ENCODE measurements at places on chromosomes 3 and 15. TPM values are rescaled to one million over a fixed set of nuclear protein-coding genes. Genes with fewer than 3 reads are reported as not detected.
A peak's percentile ranks its signal among the peaks of the same experiment; 100 is the strongest.

RPP25 gene
- total RNA-seq = 28.6 TPM

SNTN gene
- 1.8 TPM for total RNA-seq

PTH1R gene
- 11.2 TPM for total RNA-seq

DNA sequence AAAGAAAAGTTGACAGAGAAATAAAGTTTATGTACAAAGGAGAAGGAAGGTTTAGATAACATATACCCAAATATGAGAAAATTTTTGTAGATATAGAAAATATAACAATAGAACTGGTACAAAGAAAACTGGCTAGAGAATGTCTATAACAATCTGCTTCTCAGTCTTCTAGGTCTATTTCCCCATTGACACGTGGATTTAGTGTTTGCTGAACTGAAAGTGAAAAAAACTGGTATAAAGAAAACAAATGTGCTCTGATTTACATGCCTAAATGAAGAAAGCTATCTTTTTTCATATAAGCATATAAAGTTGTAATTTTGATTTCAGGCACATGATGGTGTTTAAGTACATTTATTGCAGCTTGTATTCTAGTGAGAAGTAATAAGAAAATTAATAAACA is 9.8 kb downstream of the KCNMB2 start:
- no peak for DNase-seq

- no peak for DNase-seq
Observed at GRCh38 chr15:66598095-66598815, 32.5 kb upstream of the LCTL start.

DNA sequence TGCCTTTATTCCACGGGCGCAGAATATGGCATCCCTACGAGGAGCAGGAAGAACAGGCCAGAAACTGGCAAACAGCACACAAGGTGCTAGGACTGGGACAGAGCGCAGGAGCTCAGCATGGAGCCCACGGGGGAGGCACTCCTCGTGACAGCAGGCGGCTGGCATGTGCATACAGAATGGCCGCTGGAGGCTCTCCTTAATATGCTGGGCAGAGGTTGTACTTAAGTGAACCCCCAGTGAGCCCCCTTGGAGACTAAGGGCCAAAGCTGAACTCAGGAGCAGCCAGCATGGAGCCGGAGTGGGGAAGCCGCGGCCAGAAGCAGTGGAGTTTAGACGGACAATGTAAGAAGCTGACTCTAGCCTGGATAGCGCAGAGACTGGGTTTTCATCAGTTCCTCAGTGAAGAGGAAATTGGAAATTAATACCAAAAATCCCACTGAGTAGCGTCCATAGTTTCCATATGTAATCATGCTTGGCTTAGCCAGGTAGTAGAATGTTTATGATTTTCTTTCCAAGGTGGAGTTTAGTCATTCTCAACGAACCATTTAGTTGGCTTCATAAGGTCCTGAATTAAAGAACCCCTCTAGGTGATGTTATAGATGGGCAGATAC is 69.4 kb downstream of the EPHB3 start:
- DNase-seq = no peak

DNA sequence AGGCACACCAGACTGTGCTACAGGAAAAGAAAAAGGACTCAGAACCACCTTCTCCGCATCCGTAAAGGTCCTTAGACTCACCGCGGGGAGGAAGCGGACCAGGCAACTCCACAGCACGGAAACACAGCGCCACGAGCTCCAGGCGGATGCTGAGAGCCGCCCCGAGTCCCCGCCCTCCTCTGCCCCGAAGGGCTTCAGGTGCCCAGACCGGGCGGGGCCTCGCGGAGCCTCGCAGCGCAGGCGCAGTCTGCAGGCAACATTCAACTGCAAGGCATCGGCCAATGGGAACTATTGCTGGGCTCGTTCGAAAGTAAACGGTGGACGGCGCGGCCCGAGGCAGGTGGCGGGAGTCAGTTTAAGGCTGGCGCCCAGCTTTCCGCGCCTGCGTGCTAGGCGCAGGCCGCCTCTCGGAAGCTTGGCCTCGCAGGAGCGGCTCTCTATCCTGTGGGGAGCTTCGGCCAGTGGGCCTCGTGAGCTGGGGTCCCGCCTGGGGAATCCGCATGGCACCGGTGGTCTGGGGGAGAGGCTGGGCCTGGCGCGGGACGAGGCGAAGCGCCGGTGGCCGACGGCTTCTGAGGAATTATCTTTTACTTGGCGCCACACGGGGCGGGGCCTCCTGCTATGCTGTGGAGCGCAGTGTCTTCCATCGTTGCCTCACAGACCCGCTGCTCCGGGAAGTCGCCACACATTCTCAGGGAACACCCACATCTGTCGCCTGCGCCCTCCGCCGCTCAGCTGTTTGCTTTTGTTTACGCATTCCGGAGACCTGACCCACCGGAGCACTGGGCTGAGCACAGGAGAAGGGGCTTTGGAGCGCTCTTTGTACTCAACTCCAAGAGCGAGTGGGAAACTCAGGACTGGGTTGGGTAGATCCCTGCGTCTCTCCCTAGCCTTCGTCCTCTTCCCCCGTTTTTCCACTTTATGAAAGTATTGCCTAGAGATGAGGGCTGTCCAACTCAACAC is at the start of gene TRIM59:
TRIM59 (minus strand) TSS at position 151 of the 963 bp plus-strand sequence. CDS start 10,603 bp downstream, outside the sequence.
- DNase-seq = peak; percentile 81

GRCh38 chr3:73461547-73461946 is 163.2 kb downstream of the PDZRN3 start:
- DNase-seq = no peak

- no peak for DNase-seq
Observed at GRCh38 chr15:32844118-32844711, 126.4 kb downstream of the GREM1 start.

RIOX2 gene
- total RNA-seq = 26.8 TPM

DNA sequence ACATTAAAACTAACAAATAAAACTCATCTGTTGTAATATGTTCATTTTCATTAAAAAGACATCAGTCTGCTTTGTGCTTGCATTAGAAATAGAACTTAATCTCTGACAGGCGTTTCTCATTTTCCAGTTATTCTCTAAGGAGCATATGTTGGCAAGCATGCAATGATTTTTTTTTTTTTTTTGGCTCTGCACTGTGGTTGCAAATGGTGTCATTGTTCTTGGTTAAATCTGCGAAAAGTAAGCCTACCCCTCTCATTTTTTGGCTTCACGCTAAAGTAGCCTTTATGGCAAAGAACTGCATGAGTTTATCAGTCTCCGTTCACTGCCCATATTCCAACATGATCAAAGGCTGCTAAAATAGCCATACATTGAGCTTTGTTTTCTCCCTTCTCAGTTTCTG is 403.2 kb downstream of the MECOM start:
- no peak for DNase-seq

DNA sequence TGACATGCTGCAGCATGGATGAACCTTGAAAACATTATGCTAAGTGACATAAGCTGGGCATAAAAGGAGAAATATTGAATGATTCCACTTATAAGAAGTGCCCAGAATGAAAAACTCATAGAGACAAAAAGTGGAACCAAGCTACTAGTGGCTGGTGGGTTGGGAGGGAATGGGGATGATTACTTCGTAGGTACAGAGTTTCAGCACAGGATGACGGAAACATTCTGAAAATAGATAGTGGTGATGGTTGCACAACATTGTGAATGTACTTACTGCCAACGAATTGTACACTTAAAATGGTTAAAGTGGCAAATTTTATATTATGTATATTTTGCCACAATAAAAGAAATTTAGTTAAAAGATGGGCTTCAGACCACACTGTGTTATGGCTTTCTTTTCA is 93.6 kb downstream of the RPLP1 start:
- DNase-seq = no peak

ITIH1 gene
- total RNA-seq = not detected

DNA sequence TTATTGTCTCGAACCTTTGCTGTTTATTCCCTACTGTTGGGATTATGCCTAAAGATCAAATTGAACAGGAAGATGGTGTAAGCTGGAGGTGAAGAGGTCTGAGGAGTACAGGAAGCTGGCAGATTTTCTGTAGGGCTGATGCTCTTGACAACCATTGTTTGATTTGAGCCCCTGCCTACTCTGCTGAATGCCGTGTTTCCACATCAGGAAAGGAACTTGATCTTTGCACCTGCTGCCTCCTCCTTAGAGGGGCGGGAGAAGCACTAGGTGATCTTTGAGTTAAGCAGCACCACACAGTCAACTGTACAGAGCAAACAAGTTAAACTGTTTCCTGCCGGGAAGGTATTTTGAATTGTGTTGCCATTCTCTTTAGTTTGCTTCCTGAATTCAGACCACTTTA is 364.6 kb upstream of the EPHA6 start:
- DNase-seq = no peak

DNA sequence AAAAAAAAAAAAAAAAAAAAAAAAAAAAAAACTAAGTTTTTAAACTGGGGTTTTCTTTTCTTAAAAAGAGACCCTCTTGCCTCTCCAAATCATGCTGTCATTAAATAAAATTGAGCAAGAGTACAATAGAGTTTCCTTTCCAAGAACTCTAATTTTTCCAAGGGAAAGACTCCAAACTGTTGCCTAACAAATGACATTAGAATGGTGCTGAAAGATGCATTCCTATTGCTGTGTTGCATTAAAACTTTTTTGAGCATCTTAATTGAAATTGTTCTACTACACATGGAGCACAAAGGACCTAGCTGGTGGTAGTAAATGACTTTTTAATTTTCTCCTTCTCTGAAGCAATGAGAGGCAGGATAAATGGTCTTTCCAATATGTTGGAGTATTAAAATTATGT is 469.1 kb upstream of the ARHGEF26 start:
- no peak for DNase-seq

DNA sequence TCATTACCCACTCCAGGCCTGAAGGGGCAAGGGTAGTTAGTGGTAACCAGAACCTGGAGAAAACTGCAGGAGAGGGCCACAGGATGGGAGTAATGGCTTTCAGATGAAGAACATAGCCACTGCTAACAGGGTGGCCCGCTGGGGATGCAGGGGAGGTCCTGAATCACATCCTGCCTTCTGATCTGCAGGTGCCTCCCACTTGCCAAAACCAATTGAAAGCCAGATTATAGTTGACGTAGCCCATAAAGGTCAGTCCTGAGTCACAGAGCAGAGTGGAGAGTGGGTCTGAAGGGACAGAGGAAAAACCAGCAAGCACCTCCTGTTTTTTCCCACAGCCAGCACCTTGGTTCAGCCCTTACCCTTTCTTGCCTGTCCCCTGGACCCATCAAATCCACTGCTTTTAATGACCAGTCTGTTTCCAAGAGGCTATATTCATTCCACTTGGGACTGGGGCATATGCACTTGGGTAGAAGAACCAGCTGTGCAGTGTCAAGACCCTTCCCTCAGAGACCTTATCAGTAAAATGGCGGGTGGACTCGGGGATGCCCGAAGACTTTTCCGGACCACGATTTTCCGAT is 646 bp upstream of the SLC35G2 start:
- DNase-seq = peak; percentile 12

DNA sequence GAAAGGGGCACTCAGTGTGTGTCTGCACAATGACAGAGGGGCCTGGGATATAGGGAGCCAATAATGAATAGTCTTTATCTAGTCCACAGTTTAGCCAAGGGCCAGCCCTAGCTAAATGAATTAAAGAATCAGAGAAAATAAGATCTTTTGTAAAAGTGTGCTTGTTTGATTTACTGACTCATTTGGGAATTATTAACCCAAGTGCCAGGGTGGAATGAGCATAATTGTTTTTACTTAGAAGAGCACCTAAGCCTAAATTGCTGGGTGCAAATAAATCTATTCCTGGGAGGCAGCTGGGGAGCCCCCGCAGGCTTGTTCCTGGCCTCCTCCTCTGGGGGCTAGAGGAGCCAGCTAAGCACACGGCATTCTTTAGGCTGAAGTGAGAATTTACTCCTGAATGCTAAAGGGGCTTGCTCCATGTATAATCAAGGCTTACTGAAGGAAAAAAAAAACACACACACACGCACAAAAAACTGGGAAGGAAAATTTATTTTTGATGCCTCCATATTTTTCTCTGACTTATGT is 405.3 kb upstream of the SUCLG2 start:
- DNase-seq = no peak

All from ovary (tissue), 10 donors.